Memory B cell (primary cell): ENCODE measurements at places on chromosomes 1 and 21.
A peak's percentile ranks its signal among the peaks of the same experiment; 100 is the strongest.

- peaks cover 1% of the 10 kb centered on the region for H3K27me3 ChIP-seq
- DNase-seq = no peak
- peaks cover 3% of the 10 kb centered on the region for H3K36me3 ChIP-seq
- no peaks in the 10 kb centered on the region for H3K4me1 ChIP-seq
- no peak overlapping the region for H3K4me3 ChIP-seq
These were observed 37.7 kb upstream of the COL6A1 start for GRCh38 chr21:45943630-45944540.

- peaks cover 20% of the 10 kb centered on the region for H3K4me1 ChIP-seq
- peaks cover 2% of the 10 kb centered on the region for H3K36me3 ChIP-seq
- H3K4me3 ChIP-seq = peak overlapping the region; percentile 35
- no peak overlapping the region for H3K27ac ChIP-seq
These were observed 2.0 kb upstream of the EFNA4 start for GRCh38 chr1:155061381-155062150.

DNA sequence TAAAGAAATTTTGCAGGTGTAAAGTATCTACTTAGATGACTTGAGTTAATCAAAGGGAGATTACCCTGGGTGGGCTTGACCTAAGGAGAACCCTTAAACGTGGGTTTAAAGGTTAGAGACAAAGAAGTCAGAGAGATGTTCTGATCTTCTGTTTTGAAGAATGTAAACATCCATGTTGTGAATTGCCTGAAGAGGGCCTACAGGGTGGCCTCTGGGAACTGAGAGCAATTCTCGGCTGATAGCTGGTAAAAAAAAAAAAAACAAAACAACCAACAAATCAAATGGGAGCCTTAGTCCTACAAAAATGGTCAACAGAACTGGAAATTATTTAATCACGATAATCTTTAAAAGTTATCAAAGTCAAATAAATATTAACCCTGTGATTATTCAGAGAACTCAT, 89.4 kb upstream of the BCL10 start:
- no peak overlapping the region for H3K4me3 ChIP-seq
- DNase-seq = no peak
- peaks cover 2% of the 10 kb centered on the region for H3K36me3 ChIP-seq
- no peak overlapping the region for H3K27ac ChIP-seq
- peaks cover 4% of the 10 kb centered on the region for H3K4me1 ChIP-seq
- H3K27me3 ChIP-seq = no peaks in the 10 kb centered on the region

DNA sequence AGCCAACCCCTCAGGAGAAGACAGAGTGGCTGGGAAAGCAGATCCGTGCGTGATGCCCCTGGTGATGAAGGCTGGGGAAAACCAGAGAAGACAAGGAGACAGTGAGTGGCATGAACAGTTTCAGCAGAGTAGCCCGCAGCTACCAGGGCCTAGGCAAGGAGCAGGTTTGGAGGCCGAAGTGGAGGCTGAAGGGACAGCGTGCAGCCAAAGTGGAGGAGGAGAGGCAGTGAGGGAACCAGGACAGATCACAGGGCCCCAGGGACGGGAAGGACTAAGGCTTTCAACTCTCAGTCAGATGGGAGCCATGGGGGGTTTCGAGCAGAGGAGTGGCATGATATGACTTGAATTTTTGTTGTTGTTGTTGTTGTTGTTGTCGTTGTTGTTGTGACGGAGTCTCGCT, 59.9 kb upstream of the SELENON start:
- H3K4me1 ChIP-seq = no peaks in the 10 kb centered on the region
- DNase-seq = no peak
- peaks cover 17% of the 10 kb centered on the region for H3K27me3 ChIP-seq
- H3K4me3 ChIP-seq = no peak overlapping the region
- H3K27ac ChIP-seq = no peak overlapping the region
- H3K36me3 ChIP-seq = no peaks in the 10 kb centered on the region

- H3K27ac ChIP-seq = no peak overlapping the region
- peaks cover 6% of the 10 kb centered on the region for H3K4me1 ChIP-seq
- no peaks in the 10 kb centered on the region for H3K27me3 ChIP-seq
These were observed 41.4 kb downstream of the ZMYM1 start for GRCh38 chr1:35120458-35121133.

- no peaks in the 10 kb centered on the region for H3K36me3 ChIP-seq
- no peak for DNase-seq
- no peak overlapping the region for H3K4me3 ChIP-seq
- no peaks in the 10 kb centered on the region for H3K4me1 ChIP-seq
- H3K27me3 ChIP-seq = peaks cover 11% of the 10 kb centered on the region
- H3K27ac ChIP-seq = no peak overlapping the region
These were observed 119.0 kb downstream of the COQ8A start for GRCh38 chr1:227059076-227059475.

DNA sequence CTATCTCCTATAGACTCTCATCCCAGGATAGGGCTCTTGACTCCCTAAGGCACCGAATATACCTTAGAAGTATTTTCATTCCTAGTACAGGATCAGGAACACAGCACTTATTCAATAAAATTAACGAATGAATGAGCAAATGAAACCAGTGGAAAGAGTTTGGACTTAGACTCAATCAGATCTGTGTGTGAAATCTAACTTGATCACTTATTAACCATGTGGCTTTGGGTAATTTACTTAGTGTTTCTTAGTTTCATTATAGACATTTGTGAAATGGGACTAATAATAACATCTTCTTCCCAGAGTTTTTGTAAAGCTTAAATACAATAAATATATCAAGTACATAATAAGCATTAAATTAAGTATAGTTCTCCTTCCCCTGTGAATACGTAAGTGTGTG, 230.1 kb downstream of the ADGRL2 start:
- no peaks in the 10 kb centered on the region for H3K36me3 ChIP-seq
- no peaks in the 10 kb centered on the region for H3K4me1 ChIP-seq
- H3K4me3 ChIP-seq = no peak overlapping the region
- no peaks in the 10 kb centered on the region for H3K27me3 ChIP-seq
- DNase-seq = no peak
- no peak overlapping the region for H3K27ac ChIP-seq

DNA sequence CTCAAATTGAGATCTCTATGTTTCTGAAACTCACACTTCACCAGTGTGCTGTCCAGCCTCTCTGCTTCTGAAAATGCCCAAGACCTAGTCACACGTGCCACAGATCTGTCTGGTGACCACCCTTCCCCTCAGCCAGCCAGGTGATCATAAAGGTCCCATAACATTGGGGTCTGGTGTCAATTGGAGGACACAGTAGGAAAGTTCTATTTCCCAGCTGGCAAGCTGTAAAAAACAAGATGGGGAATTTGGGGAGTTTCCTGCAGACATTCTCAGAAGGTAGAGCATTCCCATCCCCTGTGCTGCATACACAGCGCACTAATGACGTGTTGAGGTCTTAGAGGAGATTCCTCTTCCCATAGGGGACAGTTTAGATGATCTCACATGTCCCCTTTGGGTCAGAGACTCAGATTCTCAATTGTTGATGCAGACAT, 50.1 kb downstream of the RPS6KA1 start:
- peaks cover 8% of the 10 kb centered on the region for H3K36me3 ChIP-seq
- H3K4me1 ChIP-seq = peaks cover 7% of the 10 kb centered on the region
- H3K27me3 ChIP-seq = no peaks in the 10 kb centered on the region
- no peak for DNase-seq

- peaks cover 3% of the 10 kb centered on the region for H3K4me1 ChIP-seq
- no peak overlapping the region for H3K4me3 ChIP-seq
- no peaks in the 10 kb centered on the region for H3K27me3 ChIP-seq
- DNase-seq = peak; percentile 77
- H3K27ac ChIP-seq = no peak overlapping the region
These were observed 22.9 kb downstream of the KCNA10 start for GRCh38 chr1:110495926-110496600.

- H3K4me3 ChIP-seq = no peak overlapping the region
- H3K4me1 ChIP-seq = peaks cover 6% of the 10 kb centered on the region
- H3K27me3 ChIP-seq = peaks cover 15% of the 10 kb centered on the region
- H3K27ac ChIP-seq = no peak overlapping the region
- H3K36me3 ChIP-seq = no peaks in the 10 kb centered on the region
- no peak for DNase-seq
These were observed 4.8 kb downstream of the TTLL7 start for GRCh38 chr1:83994111-83994510.

DNA sequence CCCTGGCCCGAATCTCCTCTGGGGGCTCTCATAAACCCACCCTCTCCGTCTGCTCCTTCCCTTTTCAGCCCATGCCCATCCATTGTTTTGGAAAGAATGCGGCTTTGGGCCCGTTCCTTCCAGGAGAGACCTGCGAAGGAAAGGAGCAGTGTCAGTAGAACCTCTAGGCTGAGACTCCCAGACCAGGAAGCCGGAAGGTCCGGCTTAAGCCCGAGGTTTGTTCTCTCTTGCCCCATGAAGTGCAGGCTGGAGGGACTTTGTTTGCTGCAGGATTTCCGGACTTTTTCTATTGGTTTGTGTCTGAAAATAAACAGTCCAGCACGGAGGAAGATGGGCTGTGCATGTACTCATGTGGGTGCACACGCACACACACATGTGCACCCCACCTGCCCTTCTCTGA, 49.8 kb downstream of the ELK4 start:
- DNase-seq = no peak
- H3K4me1 ChIP-seq = peaks cover 11% of the 10 kb centered on the region
- no peaks in the 10 kb centered on the region for H3K36me3 ChIP-seq
- H3K27ac ChIP-seq = peak overlapping the region; percentile 14
- no peak overlapping the region for H3K4me3 ChIP-seq

DNA sequence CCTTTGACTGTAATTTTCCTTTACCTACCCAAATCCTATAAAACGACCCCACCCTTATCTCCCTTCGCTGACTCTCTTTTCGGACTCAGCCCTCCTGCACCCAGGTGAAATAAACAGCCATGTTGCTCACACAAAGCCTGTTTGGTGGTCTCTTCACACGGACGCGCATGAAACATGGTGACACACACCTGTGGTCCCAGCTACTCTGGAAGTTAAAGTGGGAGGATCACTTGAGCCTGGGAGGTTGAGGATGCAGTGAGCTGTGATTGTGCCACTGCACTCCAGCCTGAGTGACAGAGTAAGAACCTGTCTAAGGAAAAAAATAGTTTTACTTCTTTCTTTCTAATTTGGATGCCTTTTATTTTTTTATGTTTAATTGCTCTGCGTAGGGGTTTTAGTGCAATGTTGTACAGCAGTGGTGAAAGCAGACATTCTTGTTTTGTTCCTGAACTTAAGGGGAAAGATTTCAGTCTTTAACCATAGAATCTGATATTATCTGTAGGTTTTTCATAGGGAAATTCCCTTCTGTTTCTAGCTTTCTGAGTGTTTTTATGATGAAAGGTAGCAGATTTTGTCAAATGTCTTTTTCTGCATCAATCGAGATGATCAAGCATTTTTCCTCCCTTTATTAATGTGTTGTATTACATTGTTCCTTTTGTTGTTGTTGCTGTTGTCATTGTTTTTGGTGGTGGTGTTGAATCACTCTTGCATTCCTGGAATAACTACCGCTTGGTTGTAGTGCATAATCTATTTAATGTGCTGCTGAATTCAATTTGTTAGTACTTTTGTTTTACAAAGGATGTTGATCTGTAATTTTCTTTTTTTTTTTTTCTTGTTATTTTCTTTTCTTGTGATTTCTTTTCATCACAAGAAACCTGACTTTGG, 497.4 kb downstream of the DISC1 start:
- no peak overlapping the region for H3K4me3 ChIP-seq
- DNase-seq = no peak
- H3K4me1 ChIP-seq = no peaks in the 10 kb centered on the region
- no peak overlapping the region for H3K27ac ChIP-seq

DNA sequence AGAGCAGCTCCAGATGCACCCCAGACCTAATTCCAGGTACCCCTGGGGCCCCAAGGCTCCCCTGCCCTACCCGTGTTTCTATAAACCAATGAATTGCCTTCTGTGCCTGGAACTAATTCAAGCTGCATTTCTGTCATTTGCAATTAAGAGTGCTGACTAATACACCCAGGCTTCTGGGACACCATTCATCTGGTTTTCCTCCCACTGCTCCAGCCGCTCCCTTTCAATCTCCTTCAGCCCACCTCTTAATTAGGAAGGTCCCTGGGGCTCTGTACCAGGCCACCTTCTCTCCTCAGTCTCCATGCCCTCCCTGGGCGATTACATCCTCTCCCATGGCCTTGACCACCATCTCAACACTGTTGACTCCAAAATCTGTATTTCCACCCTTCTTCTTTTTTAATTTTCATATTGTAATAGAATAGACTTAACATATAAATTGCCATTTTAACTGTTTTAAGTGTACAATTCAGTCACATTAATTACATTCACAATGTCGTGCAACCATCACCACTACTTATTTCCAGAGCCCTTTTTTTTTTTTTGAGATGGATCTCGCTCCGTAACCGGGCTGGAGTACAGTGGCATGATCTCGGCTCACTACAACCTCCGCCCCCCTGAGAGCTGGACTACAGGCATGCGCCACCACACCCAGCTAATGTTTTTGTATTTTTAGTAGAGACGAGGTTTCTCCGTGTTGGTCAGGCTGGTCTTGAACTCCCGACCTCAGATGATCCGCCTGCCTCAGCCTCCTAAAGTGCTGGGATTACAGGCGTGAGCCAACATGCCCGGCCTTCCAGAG, 9.2 kb upstream of the GJB3 start:
- peaks cover 6% of the 10 kb centered on the region for H3K27me3 ChIP-seq
- no peak for DNase-seq
- H3K36me3 ChIP-seq = no peaks in the 10 kb centered on the region
- H3K4me1 ChIP-seq = no peaks in the 10 kb centered on the region
- no peak overlapping the region for H3K4me3 ChIP-seq
- no peak overlapping the region for H3K27ac ChIP-seq

DNA sequence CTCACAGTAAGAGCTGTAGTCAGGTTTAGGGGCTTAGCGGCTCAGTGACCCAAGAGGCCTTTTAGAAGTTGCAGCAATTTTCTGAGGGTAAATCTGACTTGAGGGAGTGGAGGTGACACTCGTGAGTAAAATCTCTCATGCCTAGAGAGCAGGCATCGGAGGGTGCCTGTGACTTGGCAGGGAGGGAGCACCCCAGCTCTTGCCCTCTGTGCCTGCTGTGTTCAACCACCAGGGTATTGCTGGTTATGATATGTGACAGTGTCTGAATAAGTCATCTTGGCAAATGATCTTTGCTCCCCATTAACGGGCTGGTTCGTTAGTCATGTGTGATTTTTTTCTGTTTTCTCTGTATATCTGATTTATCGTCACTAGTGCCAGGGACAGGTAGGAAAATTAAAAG, 5.9 kb downstream of the MAN1C1 start:
- H3K27me3 ChIP-seq = peaks cover 30% of the 10 kb centered on the region
- H3K4me3 ChIP-seq = no peak overlapping the region
- no peaks in the 10 kb centered on the region for H3K36me3 ChIP-seq
- H3K27ac ChIP-seq = no peak overlapping the region
- no peak for DNase-seq
- peaks cover 19% of the 10 kb centered on the region for H3K4me1 ChIP-seq

DNA sequence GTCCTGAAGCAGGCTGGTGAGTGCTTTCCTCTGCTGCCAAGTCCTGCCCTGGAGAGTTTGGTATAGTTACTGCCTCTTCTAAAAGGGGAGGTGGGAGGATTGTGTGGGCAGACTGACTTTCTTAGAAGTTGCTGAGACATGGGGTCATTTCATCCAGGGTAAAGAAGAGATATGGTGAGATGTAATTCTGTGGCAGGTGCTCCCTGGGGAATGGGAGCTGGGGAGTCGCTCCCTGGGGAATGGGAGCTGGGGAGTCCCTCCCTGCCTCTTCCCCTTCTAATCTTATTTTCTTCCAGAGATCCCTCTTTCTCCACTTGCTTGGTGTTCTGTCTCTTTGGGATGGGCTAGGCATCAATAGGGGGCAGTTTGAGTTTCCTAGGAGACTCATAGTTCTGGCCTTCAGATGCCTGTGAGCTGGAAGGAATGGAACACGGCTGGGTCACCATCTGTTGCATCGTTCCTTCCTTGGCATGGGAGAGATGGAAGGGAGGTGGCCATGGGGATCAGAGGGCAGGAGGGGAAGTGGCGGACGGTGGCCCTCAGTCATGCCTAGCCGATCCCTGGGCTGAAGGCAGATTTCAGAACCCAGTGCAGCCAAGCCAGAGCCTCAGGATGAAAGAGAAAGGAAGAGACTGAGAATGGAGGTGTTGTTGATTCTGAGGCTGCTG, 59.0 kb downstream of the NFASC start:
- H3K4me3 ChIP-seq = no peak overlapping the region
- no peaks in the 10 kb centered on the region for H3K36me3 ChIP-seq
- peaks cover 6% of the 10 kb centered on the region for H3K27me3 ChIP-seq
- H3K4me1 ChIP-seq = no peaks in the 10 kb centered on the region
